AG04449 (cell line): ENCODE measurements at places on chromosomes 4 and X.

DNA sequence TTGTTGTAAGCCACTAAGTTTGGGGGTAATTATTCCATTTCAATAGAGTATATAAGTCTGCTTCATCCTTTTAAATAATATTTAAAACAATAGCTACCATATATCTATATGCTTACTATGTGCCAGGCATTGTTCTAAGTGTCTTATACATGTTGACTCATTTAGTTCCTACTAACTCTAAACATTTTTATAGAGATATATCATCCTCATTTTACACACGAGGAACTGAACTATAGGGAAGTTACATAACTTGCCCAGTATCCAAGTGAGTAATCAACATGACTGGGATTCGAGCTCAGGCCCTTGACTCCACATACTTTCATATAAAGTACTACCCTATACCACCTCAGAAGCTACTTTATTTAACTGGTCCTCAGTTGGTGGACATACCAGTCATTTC lies 175.3 kb upstream of the RAI2 start:
- no peak for DNase-seq

DNA sequence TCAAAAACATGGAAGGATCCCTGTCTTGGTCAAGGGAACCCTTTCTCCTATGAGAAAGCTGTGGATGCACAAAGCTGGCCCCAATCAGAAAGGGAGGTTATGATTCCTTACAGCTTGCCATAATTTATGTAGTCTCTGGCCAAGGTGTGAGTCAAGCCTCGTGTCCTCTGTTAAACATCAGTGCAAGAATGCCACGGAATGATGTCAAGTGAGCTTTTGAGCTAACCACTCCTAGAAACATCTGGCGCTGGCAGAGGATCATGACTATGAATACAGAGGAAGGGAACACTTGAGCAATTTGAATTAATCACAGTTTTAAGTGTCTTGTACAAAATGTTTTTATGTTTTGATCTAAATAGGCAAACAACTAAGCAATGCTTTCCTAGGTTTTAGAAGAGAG lies 51.5 kb upstream of the RAP2C start:
- no peak for DNase-seq

- DNase-seq: no peak
Observed at GRCh38 chr4:97370568-97370967, 772.7 kb downstream of the STPG2 start.

- DNase-seq: no peak
Observed at GRCh38 chrX:17741123-17741511, 3.8 kb downstream of the SCML1 start.

DNA sequence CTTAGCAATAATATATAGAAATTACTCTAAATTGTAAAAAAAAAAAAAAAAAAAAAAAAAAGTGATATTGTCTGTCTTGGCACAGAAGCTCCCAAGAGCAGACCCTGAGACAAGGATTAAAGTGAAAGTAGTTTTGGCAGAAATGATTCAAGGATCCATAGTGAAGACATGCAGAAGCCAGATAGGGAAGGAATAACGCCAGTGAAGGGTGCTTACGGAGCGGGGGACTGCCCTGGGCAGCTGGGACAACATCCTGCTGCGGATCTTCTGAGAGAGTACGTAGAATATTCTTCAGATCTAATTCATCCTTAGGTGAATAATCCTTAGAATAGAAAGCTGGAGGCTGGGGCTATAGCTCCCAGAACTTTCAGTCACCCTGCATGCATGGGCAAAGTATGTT lies 39.8 kb downstream of the ARHGAP24 start:
- no peak for DNase-seq

DNA sequence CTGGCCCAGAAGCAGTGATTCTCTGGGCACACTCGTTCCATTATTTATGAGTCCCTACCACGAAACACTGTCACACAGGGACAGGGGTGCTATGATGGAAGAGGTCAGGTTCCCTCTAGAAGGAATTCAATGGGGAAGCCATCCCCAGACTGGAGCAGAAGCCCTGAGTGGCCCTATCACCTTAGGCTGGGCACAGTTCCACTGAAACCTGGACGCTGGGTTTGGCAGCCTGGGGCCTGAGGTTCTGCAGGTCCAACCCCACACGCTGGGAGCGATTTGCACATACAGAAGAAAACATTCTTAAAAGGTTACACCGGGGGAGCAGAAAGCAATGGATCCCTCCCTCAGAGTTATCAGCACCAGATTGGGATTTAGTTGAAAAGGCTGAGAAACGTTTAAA lies 63.3 kb downstream of the PHKA2 start:
- no peak for DNase-seq

DNA sequence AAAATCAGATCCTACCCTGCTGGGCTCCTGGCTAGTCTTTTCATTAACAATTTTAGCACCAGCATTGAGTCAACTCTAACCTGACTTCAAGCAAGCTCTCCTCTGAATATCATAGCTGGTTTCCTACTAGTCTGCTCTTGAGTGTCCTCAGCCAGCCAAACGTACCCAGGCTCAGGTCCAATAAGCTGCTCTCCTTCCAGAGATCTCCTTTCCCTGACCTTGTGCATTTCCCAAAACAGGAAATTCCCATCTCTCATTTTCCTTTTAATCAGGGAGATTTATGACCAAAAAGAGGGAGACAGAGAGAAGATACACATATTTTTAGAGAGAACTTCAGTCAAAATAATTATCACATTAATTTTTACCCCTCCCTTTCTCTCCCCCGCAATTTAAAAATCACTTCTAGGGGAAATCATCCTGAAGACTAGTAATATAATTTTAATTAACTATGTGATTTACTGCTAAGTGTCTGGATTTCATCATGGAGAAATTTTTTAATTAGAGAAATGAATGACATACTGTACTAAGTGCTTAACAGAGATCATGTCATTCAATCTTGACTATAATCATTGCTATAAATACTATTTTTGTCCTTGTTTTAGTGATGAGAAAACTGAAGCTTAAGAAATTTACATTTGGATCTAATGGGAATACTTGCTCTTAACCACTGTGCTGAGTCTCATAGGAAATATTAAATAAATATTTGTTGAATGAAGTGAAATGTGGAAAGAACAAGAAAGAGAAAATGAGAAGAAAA lies 421.7 kb upstream of the INTU start:
- DNase-seq: no peak

DNA sequence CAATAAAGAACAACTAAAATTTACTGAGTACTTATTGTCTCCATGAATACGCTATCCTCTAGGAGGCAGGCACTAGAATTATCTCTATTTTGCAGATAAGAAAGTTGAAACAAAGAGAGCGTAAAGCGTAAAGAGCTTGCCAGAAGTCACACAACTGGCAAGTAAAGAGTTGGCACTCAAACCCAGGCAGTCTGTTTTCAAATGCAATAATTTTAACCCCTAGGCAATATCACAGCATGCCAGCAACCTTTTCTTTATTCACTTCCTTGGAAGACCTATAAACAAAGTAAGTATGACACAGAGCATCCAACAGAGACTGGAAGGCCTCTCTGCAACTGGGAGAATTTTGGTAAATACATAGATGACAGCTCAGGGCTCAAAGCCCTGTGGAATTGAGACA lies 23.2 kb upstream of the AMELX start:
- no peak for DNase-seq

GRCh38 chrX:37474478-37474877 lies 97.0 kb upstream of the LANCL3 start:
- DNase-seq: no peak

- no peak for DNase-seq
Observed at GRCh38 chr4:112927544-112927943, 121.9 kb upstream of the ANK2 start.

GRCh38 chr4:2432004-2432403 lies 13.2 kb downstream of the CFAP99 start:
- no peak for DNase-seq

DNA sequence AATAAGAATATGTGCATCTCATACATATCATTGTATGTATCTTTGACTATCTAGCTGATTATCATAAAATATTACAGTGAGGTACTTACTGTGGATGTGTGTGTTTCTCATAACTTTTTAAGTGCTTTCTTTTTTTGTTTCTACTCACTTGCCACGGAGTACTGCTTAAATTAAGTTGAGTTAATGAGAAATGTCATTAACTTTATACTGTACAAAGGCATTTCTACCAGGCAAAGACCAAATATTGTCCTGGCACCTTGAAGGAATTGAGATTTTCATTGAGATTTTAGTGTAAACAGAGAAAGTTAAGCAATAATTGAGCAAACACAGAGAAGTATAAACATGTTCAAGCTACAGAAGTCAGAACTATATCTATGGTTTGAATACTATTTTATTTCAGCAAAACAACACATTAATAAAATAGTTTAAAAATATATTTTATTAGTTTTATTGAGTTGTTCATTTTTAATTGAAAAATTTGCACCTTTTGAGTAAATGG lies 1750.0 kb downstream of the PCDH7 start:
- DNase-seq: no peak

DNA sequence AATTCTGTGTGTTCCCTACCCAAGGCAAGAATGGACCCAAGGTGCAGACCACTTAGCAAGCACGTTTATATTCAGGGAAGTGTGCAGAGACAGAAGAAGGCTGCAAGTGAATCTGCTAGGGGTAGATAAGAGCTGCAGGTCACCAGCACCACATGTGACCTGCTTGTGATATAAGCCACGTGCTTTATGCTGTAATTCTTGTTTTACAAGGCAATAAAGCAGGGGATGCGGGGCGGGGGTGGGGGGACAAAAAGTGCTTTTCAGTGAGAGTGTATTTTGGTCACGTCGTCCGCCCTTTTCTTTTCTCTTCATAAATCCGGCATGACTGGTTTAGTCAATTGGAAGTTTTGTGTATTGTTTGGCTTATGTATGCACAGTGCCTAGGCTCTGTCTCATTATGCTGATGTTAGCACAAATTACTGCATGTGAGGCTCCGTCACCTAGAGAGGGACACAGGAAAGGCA lies 192.7 kb downstream of the RBMX2 start:
- DNase-seq: no peak

GRCh38 chr4:48262926-48263325 lies 6.7 kb downstream of the TEC start:
- DNase-seq: no peak

DNA sequence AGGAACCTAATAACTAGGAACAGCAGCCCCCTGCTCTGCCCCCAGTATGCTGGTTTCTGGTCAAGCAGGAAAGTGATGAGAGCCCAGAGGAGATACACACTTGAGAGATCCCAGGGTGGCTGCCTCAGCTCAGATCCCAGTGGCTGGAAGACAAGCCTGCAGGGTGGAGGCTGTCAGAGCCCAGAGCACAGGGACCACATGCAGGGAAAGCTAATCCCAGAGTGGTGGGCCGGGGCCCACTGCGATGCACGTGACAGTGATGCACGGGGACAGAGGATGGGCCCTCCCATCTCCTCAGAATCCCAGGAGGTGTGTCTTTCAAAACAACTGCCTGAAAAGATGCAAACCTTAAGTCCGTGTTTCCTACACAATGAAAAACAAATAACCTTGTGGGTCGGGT lies 29.1 kb upstream of the CRMP1 start:
- no peak for DNase-seq

DNA sequence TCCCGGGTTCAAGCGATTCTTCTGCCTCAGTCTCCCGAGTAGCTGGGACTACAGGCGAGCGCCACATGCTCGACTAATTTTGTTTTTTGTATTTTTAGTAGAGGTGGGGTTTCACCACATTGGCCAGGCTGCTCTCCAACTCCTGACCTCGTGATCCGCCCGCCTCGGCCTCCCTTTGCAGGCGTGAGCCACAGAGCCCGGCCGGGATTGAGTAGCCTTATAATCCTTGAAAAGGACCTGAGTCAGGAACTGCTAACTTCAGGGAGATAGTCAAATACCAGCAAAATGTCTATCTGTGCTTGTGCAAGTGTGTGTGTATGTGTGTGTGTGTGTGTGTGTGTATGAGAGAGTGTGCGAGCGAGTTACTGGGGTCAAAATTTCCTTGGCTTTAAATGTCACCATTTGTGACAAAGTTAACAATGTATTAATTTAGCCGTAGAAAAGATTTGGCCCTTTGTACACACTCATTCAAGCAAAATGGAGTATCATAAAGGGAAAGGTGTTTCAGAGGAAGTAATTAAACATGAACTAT lies 1.8 kb upstream of the KDM6A start:
- DNase-seq: no peak

- no peak for DNase-seq
Observed at GRCh38 chr4:1731180-1731579, 9.9 kb downstream of the TACC3 start.

DNA sequence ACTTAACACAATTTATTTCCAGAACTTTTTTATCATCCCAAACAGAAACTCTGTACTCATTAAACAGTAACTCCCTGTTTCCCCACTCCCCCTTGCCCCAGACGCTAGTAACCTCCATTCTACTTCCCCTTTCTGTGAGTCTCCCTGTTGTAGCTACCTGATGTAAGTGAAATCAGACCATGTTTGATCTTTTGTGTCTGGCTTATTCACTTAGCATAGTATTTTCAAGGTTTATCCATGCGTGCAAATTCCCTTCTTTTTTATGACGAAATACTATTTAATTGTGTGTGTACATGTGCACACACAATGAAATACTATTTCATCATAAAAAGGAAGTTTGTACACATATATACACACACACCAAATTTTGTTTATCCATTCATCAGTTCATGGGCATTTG lies 5.2 kb downstream of the PKD2 start:
- no peak for DNase-seq

- DNase-seq: no peak
Observed at GRCh38 chr4:149980121-149980682, 98.0 kb upstream of the DCLK2 start.
